ENCODE measurements at places on chromosomes 13 and 19.

GRCh38 chr13:87944038-87944437, 272.9 kb downstream of the SLITRK5 start:
- no peak for DNase-seq

DNA sequence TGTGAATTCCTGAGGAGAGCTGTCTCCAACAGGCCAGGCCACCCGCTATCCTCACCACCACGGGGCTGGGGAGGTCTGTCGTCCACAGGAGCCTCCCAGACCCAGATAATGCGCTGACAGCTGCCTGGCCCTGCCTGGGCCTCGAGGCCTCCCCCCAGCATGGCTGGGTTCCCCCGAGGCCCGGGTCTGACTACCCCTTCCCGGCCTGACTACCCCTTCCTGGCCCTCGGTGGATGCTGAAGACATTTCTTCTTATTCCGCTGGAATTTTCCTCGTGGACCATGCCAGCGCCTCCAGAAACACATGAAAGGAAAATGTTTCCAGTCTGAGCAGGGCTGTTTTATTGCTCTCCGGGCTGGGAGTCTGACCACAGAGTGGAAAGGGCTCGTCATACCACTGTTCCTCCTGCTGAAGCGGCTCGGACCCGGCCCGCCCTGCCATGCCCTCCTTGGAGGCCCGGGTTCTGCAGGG, 16.8 kb upstream of the COMP start:
- no peak for DNase-seq

DNA sequence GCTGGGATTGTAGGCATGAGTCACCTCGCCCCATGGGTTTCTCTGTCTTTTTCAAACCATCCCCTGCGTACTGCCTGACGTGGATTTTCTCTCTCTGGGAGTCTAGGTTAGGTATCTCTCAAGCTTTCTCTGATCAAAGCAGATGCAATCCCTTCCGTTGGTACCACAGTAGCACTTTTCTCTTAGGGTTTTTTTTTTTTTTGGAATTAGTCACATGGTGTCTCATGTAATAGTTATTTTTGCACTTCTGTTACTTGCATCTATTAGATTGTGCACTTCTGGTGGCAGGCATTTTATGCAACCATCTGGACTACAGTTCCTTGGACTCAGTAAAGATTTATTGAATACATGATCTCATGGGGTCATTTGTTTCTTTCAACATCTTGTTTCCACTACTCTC, 72.1 kb downstream of the GPC6 start:
- DNase-seq = no peak

DNA sequence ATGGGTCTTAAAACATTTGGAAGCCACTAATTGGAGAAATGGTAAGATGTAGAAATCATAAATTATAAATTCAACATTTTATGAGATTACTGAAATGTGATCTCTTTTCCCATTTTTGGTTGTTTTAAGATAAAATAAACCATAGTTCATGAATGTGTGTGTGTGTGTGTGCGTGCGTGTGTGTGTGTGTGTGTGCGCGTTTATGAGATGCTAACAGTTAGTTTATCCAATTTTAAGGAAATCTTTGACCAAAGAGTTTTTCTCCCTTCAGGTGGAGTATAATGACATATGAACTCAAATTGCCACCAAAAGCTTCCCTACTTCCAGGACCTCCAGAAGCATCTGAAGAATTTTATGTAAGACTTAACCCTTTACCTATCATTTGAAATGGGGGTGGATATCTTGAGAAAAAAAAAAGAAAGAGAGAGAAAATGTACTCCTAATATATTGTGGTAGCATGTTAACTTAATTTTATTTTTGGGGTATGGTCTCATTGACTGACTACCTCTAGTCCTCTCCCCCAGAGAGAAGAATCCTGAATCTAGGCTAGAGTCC, 98.1 kb upstream of the AKAP11 start:
- DNase-seq = no peak

DNA sequence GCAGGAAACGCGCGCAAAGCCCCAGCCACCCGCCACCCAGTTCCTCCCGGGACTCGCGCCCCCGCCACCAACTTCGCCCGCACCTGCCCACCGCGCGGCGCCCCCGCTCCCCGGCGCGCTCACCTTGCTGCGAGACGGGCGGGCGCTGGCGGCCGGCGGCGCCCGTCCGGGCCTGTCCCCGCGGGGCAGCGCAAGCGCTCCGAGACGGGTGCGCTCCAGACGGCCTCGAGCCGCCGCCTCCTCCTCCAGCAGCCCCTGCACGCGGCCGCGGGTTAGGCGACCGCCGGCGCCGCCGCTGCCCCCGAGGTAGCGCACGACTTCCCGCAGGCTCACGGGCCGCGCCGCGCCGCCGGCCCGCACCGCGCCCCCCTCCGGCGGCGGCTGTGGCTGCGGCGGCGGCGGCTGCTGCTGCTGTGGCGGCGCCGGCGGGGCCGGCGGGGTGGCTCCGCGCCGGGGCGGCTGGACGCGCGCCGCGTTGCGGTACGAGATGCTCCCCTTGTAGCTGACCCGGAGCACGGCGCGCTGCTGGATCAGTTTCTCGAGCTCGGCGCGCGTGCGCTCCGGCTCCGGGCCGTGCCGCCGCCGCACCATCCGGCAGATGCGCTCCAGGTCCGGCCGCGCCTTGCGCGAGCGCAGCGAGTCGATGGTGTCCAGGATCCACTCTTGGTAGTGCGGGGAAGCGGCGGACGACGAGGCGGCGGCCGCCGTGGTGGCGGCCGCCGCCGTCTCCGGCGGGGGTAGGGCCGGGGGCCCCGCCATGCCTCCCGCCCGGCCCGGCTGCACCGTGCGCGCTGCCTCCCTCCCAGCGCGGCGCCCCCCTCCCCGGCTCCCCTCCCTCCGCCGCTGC, 666 bp downstream of the SAMD1 start:
- peak; percentile 48 for DNase-seq

DNA sequence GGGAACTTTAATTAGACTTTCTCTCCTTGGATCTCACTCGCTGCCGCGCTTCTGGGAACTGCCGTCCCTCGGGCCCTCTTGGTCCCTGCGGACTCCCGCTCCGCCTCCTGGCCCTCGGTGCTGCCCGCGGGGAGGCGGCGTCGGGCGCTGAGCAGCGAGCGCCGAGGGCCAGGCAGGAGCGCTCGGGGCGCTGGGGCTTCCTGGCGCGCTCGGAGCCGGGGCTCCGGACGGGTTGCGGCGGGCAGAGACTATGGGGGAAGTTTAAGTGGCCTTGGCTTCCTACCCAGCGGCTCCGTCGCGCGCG, 704 bp downstream of the CHST8 start:
- DNase-seq = no peak

GRCh38 chr13:110777251-110777820, 63.8 kb downstream of the ING1 start:
- no peak for DNase-seq

DNA sequence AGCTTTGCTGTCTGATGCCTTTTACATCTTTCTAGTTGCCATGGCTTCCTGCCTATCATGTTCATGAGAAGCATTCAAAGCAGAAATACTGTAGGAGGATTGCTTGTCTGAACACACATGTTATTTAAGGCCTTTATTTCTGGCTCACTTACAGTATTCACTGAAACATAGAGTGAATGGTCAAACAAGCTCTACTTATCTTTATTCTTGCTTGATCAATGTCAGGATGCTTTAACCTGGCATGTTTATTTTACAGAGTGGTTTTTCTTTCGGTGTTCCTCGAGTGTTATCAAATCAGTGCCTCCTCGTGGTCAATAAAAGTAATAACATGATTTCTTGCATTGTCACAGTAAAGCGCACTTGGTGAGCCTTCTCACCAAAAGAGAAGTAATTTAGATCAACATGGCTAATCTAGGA, 73.5 kb upstream of the PCDH17 start:
- peak; percentile 2 for DNase-seq

- peak; percentile 3 for DNase-seq
These were observed 329.8 kb upstream of the GPC6 start for GRCh38 chr13:92896842-92897241.

Measured in Caki2 (cell line).